ENCODE measurements at places on chromosomes 12 and 14.

DNA sequence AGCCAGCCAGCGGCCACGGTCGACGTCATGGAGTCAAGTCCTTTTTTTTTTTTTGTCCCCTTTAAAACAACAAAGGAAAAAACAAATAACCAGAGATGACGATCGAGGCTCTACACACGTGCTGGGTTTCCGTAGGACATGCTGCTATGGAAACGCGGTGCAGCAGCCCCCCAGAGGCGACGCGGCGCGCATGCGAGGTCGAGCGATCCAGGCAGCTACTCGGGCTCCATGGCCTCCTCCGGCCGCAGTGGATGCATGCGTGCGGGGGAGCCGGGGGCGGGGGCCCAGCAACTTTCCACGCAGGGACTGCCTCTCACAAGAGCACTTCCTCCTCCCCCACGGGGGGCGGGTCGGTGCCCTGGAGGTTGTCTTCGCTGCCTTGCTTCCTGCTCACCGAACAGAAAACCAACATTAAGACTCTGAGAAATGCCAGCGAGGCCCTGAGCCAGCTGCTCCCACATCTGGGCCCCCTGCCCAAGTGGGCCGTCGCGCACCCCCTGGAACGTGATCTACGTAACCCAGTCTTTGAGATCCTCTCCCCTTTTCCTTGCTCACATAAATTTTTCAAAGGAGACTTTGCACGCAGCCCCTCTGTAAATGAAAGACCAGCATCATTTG, 30.7 kb downstream of the P2RX4 start:
- peak; percentile 59 for DNase-seq

- DNase-seq: no peak
Observed at GRCh38 chr12:119512772-119513497, 80.6 kb upstream of the TMEM233 start.

DNA sequence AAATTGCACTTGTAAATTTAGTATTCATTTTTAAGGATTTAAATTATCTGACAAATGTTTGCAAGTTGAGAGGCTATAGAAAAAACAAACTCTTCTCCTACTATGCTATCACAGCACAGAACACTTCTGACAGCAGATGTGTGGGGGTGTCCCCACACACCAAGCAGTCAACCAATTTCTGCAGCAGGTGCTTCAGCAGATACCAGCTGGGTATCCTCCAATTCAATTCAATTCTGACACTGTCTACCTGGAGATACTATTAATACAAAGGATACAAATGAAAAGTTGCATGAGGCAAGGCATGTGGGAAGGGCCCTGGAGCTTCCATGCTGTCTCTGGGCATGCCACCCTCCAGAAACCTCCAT, 35.1 kb downstream of the PCNX1 start:
- no peak for DNase-seq

GRCh38 chr12:41992692-41993215, 151.9 kb downstream of the GXYLT1 start:
- no peak for DNase-seq

GRCh38 chr12:121033625-121034349, 5.3 kb downstream of the OASL start:
- peak; percentile 36 for DNase-seq

DNA sequence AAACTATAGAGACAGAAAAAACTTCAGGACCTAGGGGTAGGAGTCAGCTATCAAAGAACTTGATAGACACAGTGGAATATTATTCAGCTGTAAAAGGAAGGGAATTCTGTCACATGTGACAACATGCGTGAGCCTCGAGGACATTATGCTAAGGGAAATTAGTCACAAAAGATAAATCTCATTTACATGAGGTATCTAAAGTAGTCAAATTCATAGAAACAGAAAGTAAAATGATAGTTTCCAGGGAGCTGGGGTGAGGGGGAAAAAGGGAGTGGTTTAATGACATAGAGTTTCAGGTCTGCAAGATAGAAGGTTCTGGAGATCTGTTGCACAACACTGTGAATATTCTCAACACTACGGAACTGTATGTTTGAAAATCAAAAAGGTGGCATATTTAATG, 50.0 kb upstream of the PRIMA1 start:
- no peak for DNase-seq

GRCh38 chr12:25384893-25385248, 134.1 kb upstream of the KRAS start:
- DNase-seq: no peak

DNA sequence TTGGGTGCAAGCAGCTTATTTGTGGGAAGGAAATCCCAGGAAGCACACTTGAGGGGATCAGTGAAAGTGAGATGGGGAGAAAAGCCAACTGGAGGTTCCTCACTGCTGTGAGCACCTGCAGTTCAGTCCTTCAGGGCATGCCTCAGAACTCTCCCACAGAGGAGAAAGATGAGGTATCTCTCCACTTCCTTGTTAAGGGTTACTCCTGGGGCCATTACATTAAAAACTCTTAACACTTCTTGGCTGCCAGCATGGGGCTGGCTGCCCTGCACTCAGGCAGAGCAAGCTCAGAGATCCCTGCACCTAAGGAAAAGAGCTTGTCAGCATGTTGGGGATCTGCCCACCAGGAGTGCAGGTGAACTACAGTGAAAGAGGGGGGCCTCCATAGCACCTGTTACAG, 28.8 kb downstream of the FERMT2 start:
- DNase-seq: no peak

- DNase-seq: no peak
Observed at GRCh38 chr12:130527239-130527638, 188.9 kb downstream of the RIMBP2 start.

DNA sequence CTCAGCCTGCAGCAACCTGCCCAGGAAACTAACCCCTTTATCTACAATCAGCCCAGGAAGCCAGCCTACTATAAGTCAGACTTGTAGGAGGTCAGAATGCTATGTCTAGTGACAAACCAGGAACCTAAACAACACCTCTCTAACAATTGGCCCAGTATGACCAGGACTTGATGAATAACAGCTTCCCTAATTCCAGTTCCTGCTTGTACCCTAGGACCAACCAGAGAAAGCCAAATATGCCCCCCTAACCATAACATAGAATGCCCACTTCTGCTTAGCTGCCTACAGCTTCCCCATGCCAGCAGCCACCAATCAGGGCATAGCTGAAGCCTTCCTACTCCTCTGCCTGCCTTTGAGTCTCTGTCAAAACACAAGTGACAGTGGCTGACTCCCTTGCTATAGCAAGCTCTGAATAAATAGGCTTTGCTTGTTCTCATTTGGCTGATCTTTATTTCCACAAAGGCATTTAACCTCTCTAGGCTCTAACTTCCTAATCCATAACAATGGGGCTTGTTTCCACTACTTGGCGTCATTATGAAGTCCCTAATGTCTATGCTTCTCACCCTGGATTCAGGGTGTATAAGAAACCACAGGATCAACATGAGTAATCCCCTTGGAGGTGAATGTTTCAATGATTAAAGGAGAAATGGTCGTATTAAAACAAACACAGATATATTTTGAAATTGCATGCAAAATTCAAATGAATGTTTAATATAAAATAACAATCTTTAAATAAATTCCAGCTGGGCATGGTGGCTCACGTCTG, 220.2 kb downstream of the ANO6 start:
- no peak for DNase-seq

DNA sequence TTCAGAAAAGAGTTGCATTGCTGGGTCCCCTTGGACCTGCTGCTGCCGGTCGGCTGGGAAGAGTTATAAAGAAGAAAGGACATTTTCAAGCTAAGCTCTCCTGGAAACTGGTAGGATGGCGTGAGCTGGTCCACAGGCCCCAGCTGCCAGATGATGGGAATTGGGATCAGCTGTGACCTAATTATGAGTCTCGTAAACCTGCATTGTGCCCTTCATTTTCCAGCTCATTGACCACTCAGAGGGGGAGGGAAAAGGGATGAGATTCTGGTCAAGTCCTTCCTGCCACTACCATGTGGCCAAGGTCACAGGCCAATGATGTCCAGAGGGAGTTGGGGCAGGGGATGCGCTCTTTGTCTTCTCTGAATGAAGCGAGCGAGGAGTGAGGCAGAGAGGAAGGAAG, 320.9 kb downstream of the NRXN3 start:
- no peak for DNase-seq

DNA sequence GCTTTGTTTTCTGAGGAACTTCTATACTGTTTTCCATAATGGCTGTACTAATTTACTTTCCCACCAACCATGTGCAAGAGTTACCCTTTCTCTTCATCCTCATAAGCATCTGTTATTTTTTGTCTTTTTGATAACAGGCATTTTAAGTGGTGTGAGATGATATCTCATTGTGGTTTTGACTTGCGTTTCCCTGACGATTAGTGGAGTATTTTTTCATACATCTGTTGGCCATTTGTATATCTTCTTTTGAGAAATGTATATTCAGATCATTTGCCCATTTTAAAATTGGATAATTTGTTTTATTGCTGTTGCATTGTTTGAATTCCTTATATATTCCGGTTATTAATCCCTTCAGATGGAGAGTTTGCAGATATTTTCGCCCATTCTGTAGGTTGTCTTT, 10.2 kb upstream of the HMGA2 start:
- DNase-seq: no peak

DNA sequence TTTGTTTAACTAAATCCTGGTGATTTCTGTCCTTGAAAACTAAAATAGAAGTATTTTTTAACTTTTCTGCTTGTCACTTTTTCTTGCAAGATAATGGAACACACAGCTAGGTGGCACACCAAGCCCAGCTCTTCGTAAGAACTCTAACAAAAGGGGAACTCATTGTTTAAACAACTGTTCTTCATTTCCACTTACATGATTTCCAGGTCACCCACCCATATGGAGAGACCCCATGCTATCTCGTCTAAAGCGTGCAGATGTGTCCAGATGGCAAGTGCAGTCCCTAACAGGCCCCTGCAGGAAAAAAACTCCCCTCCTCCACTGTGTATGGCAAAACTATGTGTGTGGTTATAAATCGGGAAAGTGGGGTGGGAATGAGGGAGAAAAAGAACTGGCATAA, 43.3 kb upstream of the NT5DC3 start:
- no peak for DNase-seq

Data from stimulated activated CD4-positive, alpha-beta T cell treated with anti-CD3 and anti-CD28 coated beads, TNF-alpha, amount 100 ng/mL, for 24 hours (primary cell).